ENCODE measurements at places on chromosomes 6 and 20.

GRCh38 chr6:28867086-28867409, 56.7 kb downstream of the TRIM27 start:
- DNase-seq, result no peak

- no peak for DNase-seq
Measured at GRCh38 chr6:56172144-56172543, 75.2 kb downstream of the COL21A1 start.

DNA sequence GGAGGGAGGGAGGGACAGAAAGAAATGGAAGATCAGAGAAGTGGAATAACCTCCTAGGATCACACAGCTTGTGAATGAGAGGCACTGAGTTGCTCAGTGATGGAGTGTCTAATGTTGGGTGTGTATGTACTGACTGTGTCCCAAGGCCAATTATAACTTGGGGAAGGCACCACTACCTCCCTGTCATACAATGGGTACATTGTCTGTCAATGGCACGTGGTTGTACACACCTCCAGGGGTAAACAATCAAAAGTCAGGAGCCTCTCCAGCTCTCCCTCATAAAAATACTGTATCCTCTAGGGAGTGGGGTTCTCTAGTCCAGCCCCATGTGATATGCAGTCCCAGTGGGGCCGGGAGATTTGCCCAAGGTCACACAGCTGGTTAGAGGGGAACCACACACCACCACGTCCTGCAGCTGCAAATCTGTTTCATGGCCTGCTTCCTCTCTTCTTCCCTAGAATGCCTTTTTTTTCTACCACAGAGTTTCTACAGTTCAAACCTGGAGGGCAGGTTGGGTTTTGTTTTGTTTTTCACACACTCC, 112.5 kb downstream of the SNX5 start:
- DNase-seq, result no peak

- DNase-seq, result no peak
Measured at GRCh38 chr6:93295631-93296030, 123.7 kb downstream of the EPHA7 start.

- DNase-seq, result no peak
Measured at GRCh38 chr6:27541933-27542297, 69.0 kb upstream of the ZNF184 start.

GRCh38 chr6:159989492-159990480, 20.9 kb downstream of the IGF2R start:
- no peak for DNase-seq
